ENCODE measurements at places on chromosomes 12 and 14.

DNA sequence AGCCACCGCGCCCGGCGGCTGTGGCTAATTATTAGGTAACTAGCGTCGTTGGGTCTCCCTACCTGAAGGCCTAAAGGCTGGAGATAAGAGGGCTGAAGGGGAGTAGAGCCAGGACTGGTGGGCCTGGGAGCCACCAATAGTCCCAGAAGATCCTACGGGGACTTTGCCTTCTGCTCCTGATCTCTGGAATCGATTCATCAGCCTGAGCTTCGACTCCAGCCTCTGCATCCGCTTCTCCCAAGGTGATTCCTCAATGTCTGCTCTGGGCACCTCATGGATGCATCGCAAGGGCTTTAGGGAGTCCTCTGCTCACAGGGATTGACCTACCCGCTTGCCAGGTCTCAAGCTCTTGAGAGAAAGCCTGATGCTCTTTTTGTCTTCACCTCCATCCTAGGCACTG, 14.7 kb upstream of the KDM2B start:
- no peak for DNase-seq

DNA sequence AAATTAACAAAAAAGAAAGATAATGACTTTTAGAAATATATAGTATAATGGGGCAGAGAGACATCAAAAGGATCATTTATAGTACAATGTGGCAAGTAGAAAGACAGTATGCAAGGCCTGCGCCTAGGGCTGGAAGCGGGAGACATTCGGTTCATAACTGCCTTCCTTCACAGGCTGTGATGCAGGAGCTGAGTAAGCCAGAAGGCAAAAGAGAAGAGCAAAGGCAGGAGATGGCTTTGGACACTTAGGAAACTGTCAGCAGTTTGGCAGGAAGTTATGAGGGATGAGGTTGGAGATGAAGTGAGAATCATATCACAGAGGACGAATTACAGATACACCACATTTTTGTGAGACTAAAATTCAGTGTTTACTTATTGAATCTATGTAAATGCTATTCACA, 97.8 kb downstream of the EPS8 start:
- no peak for DNase-seq

- DNase-seq, result no peak
Observed at GRCh38 chr12:66915306-66915904, 236.5 kb upstream of the GRIP1 start.

DNA sequence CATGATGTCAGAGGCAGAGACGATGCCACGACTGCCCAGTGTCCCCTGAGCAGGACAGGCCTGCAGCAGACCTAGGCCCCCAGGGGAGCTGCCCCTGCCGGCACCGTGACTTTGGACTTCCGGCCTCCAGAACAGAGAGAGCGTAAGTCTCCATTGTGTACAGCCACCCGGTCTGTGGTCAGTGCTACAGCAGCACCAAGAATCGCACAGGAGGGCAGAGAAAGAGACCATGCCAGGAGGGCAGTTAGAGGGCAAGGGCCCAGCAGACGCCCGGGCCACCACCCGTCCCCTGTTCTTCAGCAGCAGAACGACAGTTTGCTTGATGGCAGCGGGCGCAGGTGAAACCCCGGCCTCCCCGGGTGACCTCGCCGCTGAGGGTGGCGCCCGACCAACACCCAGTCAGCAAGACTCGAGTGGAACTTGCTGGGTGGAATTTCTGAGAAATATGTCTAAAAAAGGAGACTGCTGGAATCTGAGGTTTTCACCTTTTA, 19.7 kb downstream of the GALNT9 start:
- DNase-seq, result no peak

DNA sequence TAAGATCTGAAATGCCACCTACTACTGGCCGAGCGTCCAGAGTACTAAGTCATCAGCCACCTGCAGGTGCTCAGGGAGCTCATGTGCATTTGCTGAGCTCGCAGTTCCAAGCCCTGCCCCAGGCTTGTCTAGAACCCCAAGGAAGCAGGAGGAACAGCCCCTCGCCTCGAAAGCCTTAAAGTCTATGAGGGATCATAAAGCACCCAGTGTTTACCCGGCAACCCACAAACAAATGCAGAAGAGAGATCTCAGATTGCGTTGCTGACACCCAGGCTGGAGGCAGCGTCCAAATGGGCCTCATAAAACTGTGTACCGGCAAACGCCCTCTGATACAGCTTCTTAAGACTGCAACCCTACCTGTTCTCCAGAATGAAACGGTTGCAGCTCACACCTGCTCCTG, 6.8 kb downstream of the KDM2B start:
- DNase-seq, result no peak

DNA sequence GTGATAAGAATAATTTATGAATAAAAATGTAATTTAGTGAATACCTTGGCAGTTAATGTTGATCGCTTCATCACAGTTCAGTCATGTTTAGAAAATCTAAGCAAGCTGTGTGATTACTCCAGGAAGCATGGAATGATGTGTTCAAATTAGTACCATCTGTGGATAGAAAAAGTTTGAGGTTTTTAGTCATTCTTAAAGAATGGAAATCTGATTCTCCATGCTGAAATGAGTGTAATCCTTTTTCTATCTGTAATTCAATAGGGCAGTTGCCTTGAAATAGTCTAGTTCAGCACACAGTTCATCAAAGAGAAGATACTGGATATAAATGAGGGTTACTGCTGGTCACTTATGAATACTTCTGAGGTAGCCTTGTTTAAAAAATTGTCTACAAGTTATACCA, 127.2 kb upstream of the MYF6 start:
- DNase-seq, result peak; percentile 93

DNA sequence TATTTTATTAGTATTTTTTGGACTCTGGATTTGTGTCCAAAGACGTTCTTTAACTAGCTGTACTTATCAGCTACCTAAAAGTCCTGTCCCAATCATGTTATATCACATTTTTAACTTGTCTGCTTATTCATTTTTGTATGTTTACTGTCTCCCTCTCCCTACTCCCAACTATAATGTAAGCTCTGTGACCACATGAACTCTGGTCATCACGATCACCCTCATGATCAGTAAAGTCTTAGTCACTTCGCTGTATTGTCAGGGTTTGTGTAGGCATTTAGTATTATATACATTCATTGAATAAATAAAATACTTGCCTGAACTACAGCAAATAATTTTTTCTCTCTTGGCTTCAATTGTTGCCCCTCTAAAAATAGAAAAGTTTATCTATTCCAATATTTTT, 211.0 kb downstream of the PIK3C2G start:
- no peak for DNase-seq

DNA sequence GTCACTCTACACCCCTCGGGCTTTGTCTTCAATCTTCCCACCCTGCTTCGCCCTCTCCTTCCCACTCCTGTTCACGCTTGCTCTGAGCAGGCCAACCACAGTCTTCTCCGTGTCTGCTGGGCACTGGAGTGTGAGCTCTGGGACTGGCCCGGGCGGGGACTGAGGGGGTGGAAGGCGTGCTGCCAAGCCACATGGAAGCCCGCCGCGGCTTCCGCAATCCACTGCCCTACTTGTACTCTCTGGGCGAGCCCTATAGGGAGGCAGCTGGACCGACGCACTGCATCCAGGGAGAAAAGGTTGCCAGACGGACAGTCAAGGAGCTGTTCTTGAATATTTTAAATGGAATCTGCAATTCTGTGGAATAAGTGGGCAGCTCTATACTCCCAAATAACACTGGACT, 24.8 kb downstream of the GOLGA3 start:
- DNase-seq, result no peak
